Left lobe of liver (tissue), 2 donors: ENCODE measurements at places on chromosomes 2 and 18.
A peak's percentile ranks its signal among the peaks of the same experiment; 100 is the strongest.

GRCh38 chr2:235666213-235666781, 172.5 kb downstream of the AGAP1 start:
- no peak for DNase-seq

- DNase-seq: no peak
Observed at GRCh38 chr2:75751824-75752468, 41.2 kb upstream of the GCFC2 start.

DNA sequence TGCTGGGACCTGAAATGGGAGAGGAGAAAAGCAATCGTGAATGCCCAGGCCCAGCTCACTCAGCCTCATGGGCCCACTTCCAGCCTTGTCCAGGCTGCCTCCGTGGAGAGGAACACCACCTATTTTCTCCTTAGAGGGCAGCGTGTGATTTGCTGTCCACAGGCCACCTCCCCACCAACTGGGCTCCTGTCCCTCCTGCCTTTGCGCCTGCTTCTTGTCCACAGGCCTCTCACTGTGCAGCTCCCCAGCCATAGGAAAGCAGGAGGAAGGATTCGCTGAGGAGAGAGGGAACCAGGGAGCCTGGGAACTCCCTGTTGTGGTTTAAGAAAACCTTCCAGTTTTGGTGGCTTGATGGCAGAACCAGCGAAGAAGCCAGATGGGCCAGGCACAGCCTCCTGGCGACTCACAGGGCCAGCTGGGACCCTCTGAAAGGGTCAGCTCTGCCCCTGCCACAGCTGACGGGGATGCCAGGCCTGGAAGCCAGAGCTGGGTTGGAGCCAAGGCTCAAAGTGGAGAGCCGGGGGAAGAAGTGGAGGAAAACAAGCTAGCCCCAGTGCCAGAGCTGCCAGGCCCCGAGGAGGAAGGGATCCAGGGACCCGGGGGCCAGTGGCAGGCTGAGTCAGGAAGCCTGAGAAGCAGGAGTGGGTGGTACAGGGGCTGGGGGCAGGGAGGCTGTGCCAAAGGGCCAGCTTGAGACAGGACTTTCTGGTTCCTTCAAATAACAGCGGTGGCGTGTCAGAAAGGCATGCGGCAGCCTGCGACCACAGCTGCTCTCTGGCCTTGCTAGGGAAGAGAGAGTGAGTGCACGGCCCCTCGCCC, 9.9 kb downstream of the TMBIM1 start:
- DNase-seq: peak; percentile 66

- no peak for DNase-seq
Observed at GRCh38 chr18:50877545-50878265, 1.2 kb upstream of the ME2 start.

DNA sequence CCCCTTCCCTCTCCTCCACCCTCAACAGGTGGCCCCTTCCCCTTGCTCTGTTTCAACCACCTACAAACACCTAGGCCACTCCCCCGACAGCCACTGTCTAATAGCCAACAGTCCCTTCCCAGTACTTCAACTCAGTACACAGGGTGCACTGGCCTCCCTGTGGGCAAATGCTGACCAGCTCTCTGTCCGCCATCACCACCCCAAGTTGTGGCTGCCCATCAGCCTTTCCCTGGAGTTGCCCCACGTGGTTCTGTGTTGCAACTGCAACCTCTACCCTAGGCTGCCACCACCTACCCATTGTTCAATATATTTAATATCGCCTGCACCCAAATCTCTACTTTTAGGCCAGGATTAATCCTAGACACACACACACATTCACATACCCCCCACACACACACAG, 173.5 kb downstream of the MREG start:
- no peak for DNase-seq

GRCh38 chr2:31735716-31736115, 155.0 kb upstream of the SRD5A2 start:
- DNase-seq: no peak

- no peak for DNase-seq
Observed at GRCh38 chr2:14650066-14650465, 17.5 kb downstream of the LRATD1 start.

DNA sequence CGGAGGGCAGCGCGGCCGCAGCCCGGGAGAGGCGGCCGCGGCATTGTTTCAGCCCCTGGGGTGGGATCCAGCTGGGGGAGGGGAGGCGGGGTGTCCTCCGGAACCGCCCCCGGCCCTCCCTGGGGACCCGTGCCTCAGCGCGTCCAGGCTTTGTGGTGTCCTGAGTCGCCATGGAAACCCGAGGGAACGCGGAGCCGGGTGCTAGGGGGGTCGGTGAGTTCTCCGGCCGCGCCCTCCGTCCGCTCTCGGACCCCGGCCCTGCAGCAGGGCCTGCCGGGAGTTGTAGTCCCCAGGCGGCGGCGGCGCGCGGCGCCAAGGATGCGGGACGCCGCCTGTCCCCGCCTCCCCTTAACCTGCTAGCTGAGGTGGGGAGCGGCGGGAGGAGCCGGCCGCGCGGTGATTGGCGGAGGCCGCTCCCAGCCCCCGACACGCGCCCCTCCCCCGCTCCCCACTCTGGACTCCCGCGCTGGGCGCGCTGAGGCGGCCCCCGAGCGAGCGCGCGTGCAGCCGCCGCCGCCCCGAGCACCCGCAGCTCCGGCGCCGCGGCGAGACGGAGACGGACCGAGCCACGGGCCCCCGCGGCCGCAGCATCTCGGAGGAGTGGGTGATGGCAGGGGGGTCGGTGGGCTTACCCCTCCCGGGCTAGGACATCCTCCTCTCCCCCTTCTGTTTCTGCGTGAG, at the start of gene DPYSL5:
Gene DPYSL5 (plus strand): TSS at position 478 of the 681 bp plus-strand sequence. CDS start 50,368 bp downstream, outside the sequence.
- no peak for DNase-seq

DNA sequence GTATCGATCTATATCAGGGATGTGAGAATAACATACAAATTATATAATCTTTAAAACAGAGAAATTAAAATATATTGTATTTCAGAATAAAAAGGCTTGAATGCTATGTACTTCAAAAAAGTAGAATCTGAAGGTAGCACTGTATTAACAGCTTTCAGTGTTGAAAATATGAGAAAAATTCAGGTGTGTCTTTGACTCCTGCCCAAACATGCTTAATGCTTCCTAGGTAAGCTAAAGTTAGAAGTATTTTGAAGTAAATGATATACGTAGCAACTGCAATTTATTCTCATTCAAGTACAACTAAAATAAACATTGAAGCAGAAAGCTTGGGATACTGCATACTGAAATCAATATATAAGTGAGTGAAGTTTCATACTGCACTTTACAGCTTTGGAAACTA, 1082.0 kb upstream of the ACVR2A start:
- no peak for DNase-seq

- DNase-seq: no peak
Observed at GRCh38 chr2:158676696-158677095, 118.4 kb upstream of the DAPL1 start.

- no peak for DNase-seq
Observed at GRCh38 chr2:238631491-238632180, 204.9 kb downstream of the ASB1 start.

DNA sequence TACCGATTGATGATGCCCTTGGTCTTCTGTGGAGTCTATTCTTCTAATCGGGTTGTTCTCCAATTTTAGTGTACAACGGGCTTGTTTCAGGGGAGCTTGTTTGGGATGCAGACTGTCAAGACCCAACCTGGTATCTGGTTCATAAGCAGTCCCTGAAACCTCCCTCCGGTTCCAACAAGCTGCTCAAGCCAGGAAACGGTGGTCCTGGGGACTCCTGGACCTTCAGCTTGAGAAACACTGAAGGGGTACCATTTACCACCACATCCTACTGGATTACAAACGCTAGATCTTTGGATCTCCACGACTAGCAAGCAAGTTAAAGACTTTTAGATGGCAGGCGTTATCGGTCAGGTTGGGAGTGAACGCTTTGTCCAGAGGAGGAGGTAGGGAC, 2.0 kb downstream of the BCL2 start:
- no peak for DNase-seq

GRCh38 chr18:3661989-3662388, 212.0 kb downstream of the TGIF1 start:
- DNase-seq: no peak

DNA sequence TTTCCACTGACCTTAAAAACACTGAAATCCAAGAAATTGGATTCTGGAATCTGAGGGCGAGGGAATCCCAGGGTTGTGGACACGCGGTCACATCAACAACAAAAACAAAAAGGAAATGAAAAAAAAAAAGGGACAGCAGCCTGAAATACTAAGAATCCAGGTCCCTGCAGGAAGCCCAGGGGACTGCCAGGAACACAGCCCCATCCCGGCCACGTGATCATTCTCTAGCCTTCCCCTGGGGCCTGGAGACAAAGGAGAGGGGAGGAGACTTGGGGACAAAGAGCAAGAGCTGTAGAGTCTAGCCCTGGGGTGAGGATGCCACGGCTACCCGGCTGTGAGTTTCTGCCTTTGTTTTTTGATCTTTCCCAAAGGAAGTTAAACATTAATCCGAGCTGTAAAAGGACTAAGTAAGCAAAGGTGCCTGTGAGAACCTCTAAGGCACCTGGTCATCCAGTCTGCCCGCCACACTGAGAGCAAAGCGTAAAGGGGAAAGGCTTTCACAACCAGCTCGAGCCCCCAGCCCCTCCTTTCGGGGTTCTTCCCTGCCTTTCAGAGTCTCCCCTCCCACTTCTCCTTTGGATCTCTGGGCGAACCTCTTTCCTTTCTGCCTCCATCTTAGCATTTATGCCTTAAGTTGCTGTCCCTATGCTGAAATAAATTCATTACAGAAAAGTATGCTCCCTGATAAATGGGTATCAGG, 57.9 kb upstream of the MSH2 start:
- DNase-seq: peak; percentile 79

DNA sequence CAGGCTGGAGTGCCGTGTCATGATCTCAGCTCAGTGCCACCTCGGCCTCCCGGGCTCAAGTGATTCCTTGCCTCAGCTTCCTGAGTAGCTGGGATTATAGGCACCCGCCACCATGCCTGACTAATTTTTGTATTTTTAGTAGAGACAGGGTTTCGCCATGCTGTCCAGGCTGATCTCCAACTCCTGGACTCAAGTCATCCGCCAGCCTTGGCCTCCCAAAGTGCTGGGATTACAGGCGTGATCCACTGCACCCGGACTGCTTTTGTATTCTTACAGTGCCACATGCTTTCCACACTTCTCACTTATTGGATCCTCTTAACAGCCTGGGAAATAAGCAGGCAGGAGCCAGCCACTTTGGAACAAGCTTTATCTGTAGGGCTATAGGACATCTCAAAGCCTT, 25.3 kb upstream of the BCL2L11 start:
- no peak for DNase-seq

DNA sequence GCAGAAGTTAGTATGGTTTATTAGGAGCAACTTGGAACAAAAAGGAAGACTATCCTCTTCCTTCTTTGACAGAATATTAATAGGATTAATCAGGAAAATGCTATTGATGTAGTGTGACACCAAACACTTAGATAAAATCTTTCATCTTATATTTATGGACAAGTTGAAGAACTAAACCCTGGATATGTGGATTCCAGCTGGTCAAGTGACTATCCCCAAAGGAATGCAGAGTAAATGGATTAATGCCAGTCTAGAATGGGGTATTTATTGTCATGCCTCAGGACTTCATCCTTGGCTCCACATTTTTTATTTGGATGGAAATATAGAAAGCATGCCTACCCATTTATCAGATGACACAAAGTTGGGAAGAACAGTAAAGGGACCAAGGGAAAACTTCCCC, 124.0 kb upstream of the TTC39C start:
- DNase-seq: no peak

GRCh38 chr2:109471658-109472057, 142.1 kb downstream of the SEPTIN10 start:
- DNase-seq: no peak

DNA sequence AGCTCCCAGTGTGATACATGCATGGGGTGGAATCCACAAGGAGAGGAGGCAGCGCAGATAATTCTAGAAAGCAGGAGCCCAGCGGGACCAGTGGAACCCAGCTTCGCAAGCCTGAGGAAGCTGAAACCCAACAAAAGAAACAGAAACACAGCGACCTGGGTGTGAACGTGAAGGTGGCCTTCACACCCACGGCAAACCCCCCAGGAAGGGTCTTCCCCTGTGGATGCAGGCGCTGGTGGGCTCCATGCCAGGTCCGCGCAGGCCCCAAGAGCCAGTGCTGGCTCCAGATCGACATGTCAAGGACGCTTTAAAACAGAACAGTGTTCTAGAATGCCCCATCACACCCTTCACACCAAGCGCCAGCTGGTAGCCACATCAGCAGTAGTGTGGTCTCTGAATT, 22.1 kb downstream of the KIF1A start:
- DNase-seq: no peak

GRCh38 chr2:65729246-65729645, 296.8 kb upstream of the SPRED2 start:
- no peak for DNase-seq

DNA sequence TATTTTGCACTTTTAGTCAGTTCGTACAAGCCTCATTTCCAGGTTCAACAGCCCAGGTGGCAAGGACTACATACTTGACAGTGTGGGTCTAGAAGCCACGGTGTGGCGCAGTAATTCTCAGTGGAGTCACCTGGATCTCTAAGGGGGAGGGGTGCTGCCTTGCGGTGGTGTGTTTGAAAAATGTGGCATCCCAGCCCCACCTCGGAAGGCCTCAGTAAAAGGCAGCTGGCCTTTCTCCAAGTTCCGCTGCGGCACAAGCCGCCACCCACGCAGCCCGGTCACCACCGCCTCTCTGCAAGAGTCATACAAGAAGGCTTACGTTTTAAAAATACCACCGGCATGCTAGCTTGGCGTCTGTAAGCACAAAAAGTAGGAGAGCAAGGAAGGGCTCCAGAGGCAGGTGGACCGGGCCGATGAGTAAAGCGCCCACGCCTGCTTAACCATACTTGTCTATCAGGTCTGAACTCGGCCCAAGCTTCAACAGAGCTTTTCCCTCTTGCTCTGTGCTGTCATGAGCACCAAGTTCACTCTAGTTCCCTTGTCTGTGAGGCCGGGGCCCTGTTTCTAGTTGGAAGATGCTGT, 49.5 kb downstream of the SPRED2 start:
- peak; percentile 81 for DNase-seq

DNA sequence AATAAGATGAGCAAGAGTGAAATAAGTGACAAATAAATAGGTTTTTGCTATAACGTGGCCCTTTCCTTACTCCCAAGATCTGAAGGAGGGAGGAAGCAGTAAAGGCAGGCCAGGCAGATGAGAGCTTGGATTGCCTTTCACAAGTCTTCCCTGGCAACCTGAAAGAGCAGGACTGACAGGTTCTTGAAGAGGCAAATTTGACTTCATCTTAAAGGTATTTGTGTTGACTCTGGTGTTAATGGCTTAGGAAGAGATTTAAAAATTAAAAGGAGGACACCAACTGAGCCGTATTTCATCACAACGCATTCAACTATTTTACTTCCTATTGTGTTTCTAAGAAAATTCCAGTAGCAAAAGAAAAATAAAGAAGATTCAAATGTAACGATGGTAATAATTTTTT, 3.2 kb downstream of the STRN start:
- no peak for DNase-seq
